ENCODE measurements at places on chromosomes 4 and X. TPM values are rescaled to one million over a fixed set of nuclear protein-coding genes. Genes with fewer than 3 reads are reported as not detected.
A peak's percentile ranks its signal among the peaks of the same experiment; 100 is the strongest.

Gene ADRA2C
- total RNA-seq, result not detected

Gene RBM46
- not detected for total RNA-seq

Gene XAGE1B
- total RNA-seq, result not detected

Gene SYTL4
- total RNA-seq, result not detected

Gene FGA
- total RNA-seq, result not detected

Gene DRD5
- not detected for total RNA-seq

Gene PRDM5
- 0.52 TPM for total RNA-seq

Gene DUSP21
- not detected for total RNA-seq

Gene ADH1B
- not detected for total RNA-seq

Gene NPNT
- total RNA-seq, result not detected

- H3K4me3 ChIP-seq, result no peak overlapping the region
- no peaks in the 10 kb centered on the region for H3K27me3 ChIP-seq
- no peaks in the 10 kb centered on the region for H3K4me1 ChIP-seq
- peaks cover 1% of the 10 kb centered on the region for H3K36me3 ChIP-seq
- H3K27ac ChIP-seq, result no peak overlapping the region
Observed at GRCh38 chr4:21046141-21046540, 345.9 kb downstream of the PACRGL start.

- H3K27ac ChIP-seq, result no peak overlapping the region
- peaks cover 5% of the 10 kb centered on the region for H3K27me3 ChIP-seq
- H3K4me3 ChIP-seq, result no peak overlapping the region
Observed at GRCh38 chr4:8146157-8146556, 12.5 kb downstream of the ABLIM2 start.

GRCh38 chrX:30153175-30153880 is 62.0 kb upstream of the MAGEB2 start:
- H3K27ac ChIP-seq, result no peak overlapping the region
- no peak overlapping the region for H3K4me3 ChIP-seq
- H3K36me3 ChIP-seq, result no peaks in the 10 kb centered on the region
- no peaks in the 10 kb centered on the region for H3K4me1 ChIP-seq

DNA sequence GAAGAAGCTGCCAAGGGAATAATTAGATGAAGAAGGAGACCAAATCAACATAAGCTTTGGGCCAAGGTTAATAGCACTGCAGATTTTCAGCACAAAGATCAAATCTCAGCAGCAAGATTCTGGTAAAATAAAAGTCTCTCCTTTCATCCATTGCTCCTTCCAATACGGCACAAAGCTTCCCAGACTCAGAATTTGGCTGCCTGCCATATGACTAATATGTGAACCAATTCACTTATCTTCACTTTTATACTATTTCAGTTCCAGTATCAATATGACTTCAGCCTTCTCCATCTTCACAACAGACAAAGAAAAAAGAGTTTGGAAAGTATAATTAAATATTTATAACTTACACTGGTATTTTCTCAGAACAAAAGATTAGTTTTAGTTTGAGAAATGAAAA is 978.3 kb upstream of the GRID2 start:
- no peaks in the 10 kb centered on the region for H3K4me1 ChIP-seq
- no peaks in the 10 kb centered on the region for H3K27me3 ChIP-seq
- H3K27ac ChIP-seq, result no peak overlapping the region
- H3K4me3 ChIP-seq, result no peak overlapping the region
- no peaks in the 10 kb centered on the region for H3K36me3 ChIP-seq

DNA sequence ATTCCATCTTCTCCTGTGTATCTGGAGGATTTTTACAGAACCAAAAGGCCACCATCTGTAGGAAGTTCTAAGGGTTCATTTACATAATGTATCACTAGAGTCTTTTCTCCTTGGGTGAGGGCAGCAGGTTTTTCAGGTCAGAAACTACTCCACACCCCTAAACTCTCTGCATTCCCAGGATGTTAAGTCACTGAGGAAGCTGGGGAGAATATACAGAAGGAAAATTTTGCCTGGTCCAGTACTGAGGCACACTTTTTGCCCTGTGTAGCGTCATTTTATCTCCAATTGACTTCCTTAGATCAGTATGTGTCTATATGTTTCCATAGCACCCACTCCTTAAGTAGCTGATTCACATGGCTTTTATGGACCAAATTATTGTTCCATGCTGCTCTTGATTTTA is 17.0 kb downstream of the XKRX start:
- H3K27ac ChIP-seq, result no peak overlapping the region
- peaks cover 1% of the 10 kb centered on the region for H3K36me3 ChIP-seq
- no peaks in the 10 kb centered on the region for H3K27me3 ChIP-seq
- DNase-seq, result no peak
- no peaks in the 10 kb centered on the region for H3K4me1 ChIP-seq
- no peak overlapping the region for H3K4me3 ChIP-seq

DNA sequence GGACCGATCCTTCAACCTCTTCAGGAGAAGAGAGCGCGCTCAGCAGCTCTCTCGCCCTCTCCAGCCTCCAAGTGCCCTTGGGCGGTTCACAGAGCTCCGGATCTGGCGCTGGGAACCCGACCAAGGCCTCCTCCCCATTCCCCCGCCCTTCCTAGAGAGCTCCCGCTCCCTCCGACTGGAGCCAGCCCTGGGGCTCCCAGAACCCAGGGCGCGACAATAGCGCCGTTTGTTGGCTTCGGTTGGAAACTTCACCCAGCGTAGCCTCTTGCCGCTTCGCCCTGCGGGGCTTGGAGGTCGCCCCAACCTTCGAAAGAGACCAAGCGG is 3.1 kb upstream of the SOX3 start:
- DNase-seq, result no peak
- H3K4me1 ChIP-seq, result peaks cover 4% of the 10 kb centered on the region
- H3K36me3 ChIP-seq, result no peaks in the 10 kb centered on the region
- H3K4me3 ChIP-seq, result no peak overlapping the region

- H3K36me3 ChIP-seq, result peaks cover 19% of the 10 kb centered on the region
- H3K27ac ChIP-seq, result peak overlapping the region; percentile 99
- peaks cover 43% of the 10 kb centered on the region for H3K4me1 ChIP-seq
- peak overlapping the region; percentile 86 for H3K4me3 ChIP-seq
- no peak for DNase-seq
Observed at GRCh38 chr4:68347845-68348244, 2.0 kb downstream of the YTHDC1 start.

GRCh38 chrX:11881485-11882170 is 123.6 kb downstream of the MSL3 start:
- no peak for DNase-seq
- H3K4me3 ChIP-seq, result no peak overlapping the region
- H3K27ac ChIP-seq, result no peak overlapping the region
- H3K4me1 ChIP-seq, result no peaks in the 10 kb centered on the region
- H3K36me3 ChIP-seq, result no peaks in the 10 kb centered on the region

- no peak overlapping the region for H3K27ac ChIP-seq
- H3K36me3 ChIP-seq, result no peaks in the 10 kb centered on the region
- no peak for DNase-seq
- no peak overlapping the region for H3K4me3 ChIP-seq
- no peaks in the 10 kb centered on the region for H3K4me1 ChIP-seq
- H3K27me3 ChIP-seq, result peaks cover 5% of the 10 kb centered on the region
Observed at GRCh38 chr4:140641789-140642439, 73.2 kb upstream of the UCP1 start.

DNA sequence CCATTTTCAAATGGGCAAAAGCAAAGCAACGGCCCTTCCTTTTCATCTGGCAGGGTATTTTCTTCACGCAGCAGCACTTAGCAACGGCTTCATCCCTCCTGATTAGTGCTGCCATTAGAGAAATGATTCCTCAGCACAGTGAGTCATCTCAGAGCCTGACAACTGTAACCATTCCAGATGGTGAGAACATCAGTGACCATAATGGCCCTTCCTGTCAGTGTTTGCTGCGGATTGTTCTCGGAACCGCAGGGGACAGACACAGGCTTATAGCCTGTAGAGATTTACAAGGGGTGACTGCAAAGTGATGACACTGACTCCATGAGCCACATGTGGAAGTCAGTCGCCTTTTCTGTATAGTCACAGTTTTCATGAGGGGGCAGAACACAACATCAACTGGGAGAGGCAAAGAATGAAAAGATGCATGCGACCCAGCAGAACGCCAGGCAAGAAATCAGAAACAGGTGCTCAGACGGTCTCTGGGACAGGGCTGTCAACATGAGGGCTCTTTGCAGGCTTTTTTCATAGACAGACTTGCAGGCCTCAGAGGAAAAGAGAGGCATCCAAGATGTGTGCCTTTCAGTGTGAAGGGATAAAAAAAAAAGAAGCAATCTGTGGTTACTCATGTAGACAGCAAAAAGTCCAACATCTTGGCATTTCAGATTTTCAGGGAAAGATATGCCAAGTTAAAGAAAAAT is 69.9 kb upstream of the FBXW7 start:
- H3K36me3 ChIP-seq, result no peaks in the 10 kb centered on the region
- no peak for DNase-seq
- no peaks in the 10 kb centered on the region for H3K4me1 ChIP-seq
- no peak overlapping the region for H3K27ac ChIP-seq

DNA sequence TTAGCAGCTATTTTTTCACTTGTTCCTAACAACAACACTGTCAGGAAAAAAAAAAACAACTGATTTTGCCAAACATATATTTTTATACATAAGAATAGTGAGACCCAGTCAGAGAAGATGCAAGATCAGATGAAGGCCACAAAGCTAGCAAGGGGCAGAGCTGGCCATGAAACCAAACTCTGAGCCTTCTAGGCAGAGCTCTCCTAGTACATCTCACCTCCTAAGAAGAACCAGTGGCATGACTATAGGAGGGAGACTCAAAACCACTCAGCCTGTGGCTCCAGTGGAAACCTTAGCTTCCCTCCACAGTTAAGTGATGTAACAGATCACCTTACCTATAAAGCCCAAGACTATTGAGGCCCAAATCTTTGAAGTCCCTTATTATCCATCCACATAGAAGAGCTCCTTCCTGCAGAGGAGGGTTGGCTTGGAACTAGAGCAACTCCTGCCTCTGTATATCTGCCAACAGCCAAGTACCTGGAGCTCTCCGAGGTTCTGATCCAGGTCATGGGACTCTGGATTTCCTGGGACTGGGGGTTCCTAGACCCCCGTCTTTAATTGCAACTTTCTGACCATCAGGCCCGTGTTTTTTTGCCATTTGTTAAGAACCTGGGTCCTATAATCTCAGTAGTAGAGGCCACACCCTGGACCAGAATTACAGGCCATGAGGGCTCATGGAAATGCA is 136.5 kb downstream of the SH3KBP1 start:
- peak overlapping the region; percentile 94 for H3K27ac ChIP-seq
- H3K36me3 ChIP-seq, result peaks cover 39% of the 10 kb centered on the region
- H3K27me3 ChIP-seq, result no peaks in the 10 kb centered on the region
- DNase-seq, result peak; percentile 19

DNA sequence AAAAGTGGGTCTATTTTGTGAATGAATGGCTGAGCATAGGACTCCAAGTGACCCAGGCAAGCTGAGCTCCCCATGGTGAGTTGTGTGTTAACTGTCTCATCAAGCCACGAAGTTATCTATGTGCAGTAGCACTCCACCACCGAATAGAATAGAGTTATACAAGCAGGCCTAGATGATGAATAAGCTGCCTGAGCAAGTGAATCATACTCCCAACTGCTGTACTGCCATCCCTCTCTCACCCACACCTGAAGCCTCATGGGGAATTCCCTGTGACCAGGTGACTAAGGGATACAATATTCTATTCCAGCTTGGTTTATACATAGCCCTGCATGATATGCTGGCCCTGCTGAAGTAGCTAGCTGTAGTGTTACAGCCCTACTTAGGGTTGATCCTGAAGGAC is 38.7 kb downstream of the KDM5C start:
- no peak overlapping the region for H3K27ac ChIP-seq
- peak; percentile 27 for DNase-seq
- peaks cover 19% of the 10 kb centered on the region for H3K4me1 ChIP-seq
- H3K27me3 ChIP-seq, result no peaks in the 10 kb centered on the region
- no peak overlapping the region for H3K4me3 ChIP-seq
- H3K36me3 ChIP-seq, result no peaks in the 10 kb centered on the region

- H3K4me1 ChIP-seq, result peaks cover 15% of the 10 kb centered on the region
- no peaks in the 10 kb centered on the region for H3K36me3 ChIP-seq
- peak within 1 kb of the TSS; percentile 73 for H3K27ac ChIP-seq
- H3K4me3 ChIP-seq, result peak within 1 kb of the TSS; percentile 74
- DNase-seq, result peak; percentile 67
Observed at GRCh38 chrX:51496501-51497291, at the start of gene NUDT11. Gene NUDT11 (minus strand): TSS chrX:51496592. CDS start chrX:51496444, 148 bp downstream.

GRCh38 chr4:170109586-170110284 is 20.0 kb upstream of the AADAT start:
- DNase-seq, result no peak
- no peaks in the 10 kb centered on the region for H3K4me1 ChIP-seq
- H3K4me3 ChIP-seq, result no peak overlapping the region
- peaks cover 5% of the 10 kb centered on the region for H3K27me3 ChIP-seq

DNA sequence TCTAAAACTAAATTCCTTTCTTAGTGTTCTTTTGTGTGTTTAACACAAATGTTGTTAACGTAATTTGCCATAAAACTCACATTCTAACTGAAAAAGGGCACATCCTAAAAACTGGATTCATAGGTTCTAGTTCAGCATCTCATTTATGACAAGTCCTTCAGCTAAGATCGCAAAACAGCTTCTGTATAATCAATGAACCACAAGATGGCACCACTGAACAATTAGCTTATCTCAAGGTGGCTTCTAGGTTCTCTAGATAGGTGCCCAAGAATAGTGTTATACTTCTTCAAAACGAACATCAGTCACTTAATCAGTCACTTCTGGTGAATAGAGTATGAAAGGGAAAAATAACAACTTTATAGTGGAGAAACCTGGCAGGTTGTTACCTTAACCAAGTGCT is 54.3 kb downstream of the NRK start:
- no peaks in the 10 kb centered on the region for H3K27me3 ChIP-seq
- H3K27ac ChIP-seq, result no peak overlapping the region
- no peaks in the 10 kb centered on the region for H3K36me3 ChIP-seq
- DNase-seq, result no peak

- no peaks in the 10 kb centered on the region for H3K27me3 ChIP-seq
- peak overlapping the region; percentile 41 for H3K4me3 ChIP-seq
- DNase-seq, result no peak
- H3K4me1 ChIP-seq, result peaks cover 23% of the 10 kb centered on the region
- H3K27ac ChIP-seq, result peak overlapping the region; percentile 68
Observed at GRCh38 chr4:2667428-2667827, 88.7 kb downstream of the TNIP2 start.

DNA sequence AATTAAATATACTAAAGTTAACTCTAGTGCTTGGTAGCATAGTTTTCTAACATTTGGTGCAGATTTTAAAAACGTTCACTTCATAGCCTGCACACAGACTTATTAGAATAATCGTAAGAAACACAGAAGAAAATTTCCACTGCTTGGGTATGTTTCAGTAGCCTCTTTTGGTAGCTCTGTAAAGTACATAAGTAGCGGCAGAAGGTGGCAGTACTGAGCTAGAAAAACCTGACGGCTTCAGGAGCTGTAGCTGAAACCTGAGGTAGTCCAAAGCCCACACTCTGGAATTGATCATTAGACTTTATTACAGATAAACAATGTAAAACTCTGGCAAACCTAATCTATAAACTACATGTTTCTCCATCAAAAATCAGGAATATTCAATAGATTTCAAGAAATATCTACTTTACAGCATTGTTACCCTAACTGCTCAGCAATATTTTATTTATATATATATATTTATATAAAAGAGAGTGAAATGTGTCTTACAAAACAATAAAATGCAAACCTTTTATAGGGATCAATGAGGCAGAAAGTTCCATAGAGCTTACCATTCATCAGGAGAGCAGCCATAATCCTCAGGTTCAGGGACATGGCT is 88.2 kb downstream of the ATP8A1 start:
- peaks cover 3% of the 10 kb centered on the region for H3K36me3 ChIP-seq
- no peaks in the 10 kb centered on the region for H3K4me1 ChIP-seq
- no peak overlapping the region for H3K27ac ChIP-seq
- H3K27me3 ChIP-seq, result no peaks in the 10 kb centered on the region

GRCh38 chr4:174467107-174467506 is 55.2 kb downstream of the HPGD start:
- no peaks in the 10 kb centered on the region for H3K27me3 ChIP-seq
- H3K27ac ChIP-seq, result no peak overlapping the region
- H3K4me3 ChIP-seq, result no peak overlapping the region
- DNase-seq, result no peak
- H3K4me1 ChIP-seq, result no peaks in the 10 kb centered on the region

Measured in activated CD8-positive, alpha-beta T cell treated with anti-CD3 and anti-CD28 coated beads for 36 hours (primary cell).